Mesenteric fat pad (tissue), 1 donor: ENCODE measurements at places on chromosomes 12 and 14. TPM values are rescaled to one million over a fixed set of nuclear protein-coding genes. Genes with fewer than 3 reads are reported as not detected.

DNA sequence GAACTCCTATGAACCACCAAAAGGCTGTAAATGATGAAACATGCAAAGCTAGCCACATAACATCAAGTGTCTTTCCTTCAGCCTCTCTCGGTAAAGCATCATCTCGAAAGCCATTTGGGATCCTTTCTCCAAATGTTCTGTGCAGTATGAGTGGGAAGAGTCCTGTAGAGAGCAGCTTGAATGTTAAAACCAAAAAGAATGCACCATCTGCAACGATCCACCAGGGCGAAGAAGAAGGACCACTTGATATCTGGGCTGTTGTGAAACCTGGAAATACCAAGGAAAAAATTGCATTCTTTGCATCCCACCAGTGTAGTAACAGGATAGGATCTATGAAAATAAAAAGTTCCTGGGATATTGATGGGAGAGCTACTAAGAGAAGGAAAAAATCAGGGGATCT lies 61.2 kb downstream of the ATG14 start:
- no peak for DNase-seq

The MUCL1 gene
- not detected for total RNA-seq

DNA sequence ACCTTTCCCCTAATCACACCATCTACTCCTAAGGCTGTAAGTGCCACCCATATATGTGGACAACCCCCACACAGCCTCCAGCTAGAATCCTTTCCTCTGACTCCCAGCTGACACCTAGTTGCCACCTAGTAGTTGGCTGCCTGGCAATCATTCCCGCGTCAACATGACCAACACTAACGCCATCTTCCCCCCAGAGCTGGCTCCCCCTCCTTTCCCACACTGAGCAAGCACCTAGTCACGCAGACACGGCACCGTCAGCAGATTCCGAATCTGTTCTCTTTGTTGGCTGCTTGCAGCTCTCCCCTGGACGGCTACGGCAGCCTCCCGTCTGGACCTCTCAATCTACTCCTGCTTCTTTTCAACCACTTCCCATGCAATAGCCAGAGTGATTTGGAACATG lies 27.7 kb downstream of the UBR7 start:
- no peak for DNase-seq

DNA sequence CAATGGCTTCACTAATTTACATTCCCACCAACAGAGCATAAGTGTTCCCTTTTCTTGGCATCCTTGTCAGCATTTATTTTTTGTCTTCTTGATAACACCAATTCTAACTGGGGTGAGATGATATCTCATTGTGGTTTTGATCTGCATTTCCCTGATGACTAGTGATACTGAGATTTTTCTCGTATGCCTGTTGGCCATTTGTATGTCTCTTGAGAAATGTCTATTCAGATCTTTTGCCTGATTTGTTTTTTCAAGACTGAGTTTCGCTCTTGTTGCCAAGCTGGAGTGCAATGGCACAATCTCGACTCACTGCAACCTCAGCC lies 4.7 kb upstream of the PLD4 start:
- DNase-seq = no peak

DNA sequence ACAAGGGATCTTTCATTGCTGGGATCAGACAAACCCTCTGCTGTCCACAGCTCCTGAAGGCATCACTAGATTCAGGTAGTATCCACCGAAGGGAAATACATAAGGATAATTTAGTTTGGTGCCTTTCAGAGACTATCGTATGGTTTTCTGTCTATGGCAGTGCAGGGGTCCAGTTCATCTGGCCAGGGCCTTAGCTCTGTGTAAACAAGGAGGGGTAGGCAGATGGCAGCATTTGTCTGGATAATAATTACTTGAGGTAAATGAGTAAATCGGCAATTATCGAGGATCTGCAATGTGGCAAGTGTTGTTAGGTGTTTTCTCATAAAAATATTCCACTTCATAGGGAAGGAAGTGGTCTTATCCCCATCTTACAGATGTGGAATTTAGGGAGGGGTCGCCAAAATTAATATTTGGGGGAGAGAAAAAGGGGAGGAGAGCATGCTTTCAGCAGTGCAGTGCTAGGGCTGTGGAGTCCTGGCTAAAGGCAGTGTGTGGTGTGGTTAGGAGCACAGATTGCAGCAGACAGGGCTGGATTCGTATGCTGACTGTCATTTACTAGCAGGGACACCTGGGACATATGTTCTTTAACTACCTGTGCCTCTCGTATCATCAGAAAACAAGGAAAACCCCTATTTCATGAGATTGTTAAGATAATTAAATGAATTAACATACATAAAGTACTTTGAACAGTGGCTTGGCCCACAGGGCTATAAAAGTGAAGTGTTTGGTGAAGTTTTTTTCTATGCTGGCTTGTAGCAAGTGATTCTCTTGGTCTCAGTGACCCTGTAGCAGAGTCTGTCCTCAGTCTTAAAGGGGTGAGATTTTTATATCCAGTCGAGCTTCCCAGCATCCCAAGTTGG lies 27.1 kb downstream of the RASSF8 start:
- DNase-seq = no peak

GRCh38 chr14:70917633-70918032 lies 10.4 kb downstream of the PCNX1 start:
- no peak for DNase-seq

The BDKRB1 gene
- total RNA-seq = 0.71 TPM

GRCh38 chr12:54358191-54358944 lies 5.9 kb downstream of the GPR84 start:
- no peak for DNase-seq

The RIPK3 gene
- 12.7 TPM for total RNA-seq

The ANO4 gene
- total RNA-seq = 0.77 TPM

- DNase-seq = no peak
Observed at GRCh38 chr14:73991092-73991491, 28.0 kb downstream of the ENTPD5 start.

The SYNDIG1L gene
- not detected for total RNA-seq

GRCh38 chr14:41403360-41403759 lies 203.3 kb upstream of the LRFN5 start:
- no peak for DNase-seq

DNA sequence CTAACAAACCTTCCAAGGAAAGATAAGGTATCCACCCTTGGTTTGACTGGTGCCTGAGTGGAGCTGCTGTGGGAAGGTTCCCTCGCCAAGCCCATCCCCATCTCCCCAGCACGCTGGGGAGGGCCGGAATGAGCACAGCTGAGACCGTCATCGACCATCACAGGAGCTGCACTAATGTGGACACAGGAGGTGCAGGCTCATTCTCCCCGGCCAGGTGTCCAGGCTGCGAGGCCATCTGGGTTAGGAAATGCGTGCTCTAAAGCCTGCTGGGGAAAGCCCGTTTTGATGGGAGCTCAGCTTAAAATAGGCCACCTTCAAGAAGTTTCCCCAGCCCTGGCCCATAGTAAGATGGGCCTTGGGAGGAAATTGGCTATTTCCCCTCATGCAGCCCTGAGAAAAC lies 35.2 kb upstream of the FOXN3 start:
- peak; percentile 69 for DNase-seq
